ENCODE measurements at places on chromosomes 1 and 21. TPM values are rescaled to one million over a fixed set of nuclear protein-coding genes. Genes with fewer than 3 reads are reported as not detected.

The TIE1 gene
- not detected for polyA plus RNA-seq

The RBM11 gene
- 8.9 TPM for polyA plus RNA-seq

The VCAM1 gene
- polyA plus RNA-seq, result not detected

The POMGNT1 gene
- polyA plus RNA-seq, result 34.6 TPM

DNA sequence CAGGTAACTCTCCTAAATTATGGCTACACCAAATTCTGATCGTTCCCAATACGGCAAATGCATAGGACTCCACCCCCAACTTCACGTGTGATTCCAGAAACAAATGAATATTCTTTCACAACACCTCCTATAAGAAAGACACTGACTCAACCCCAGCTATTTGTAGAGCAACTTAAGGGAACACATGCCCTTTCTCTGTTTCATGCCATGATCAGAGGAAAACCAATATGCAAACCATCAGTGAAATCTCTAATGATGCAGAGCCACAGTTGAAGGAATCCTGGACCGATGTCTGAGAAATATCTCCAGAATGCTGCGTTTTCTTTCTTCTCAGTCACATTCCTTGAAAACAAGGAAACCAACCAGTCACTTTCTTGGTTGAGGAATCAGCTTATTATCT, 164.2 kb upstream of the PTBP2 start:
- no peak overlapping the region for H3K27ac ChIP-seq
- H3K4me3 ChIP-seq, result no peak overlapping the region
- no peak for DNase-seq
- H3K27me3 ChIP-seq, result no peaks in the 10 kb centered on the region

- no peak overlapping the region for H3K4me3 ChIP-seq
- DNase-seq, result no peak
- H3K27me3 ChIP-seq, result no peaks in the 10 kb centered on the region
- no peaks in the 10 kb centered on the region for H3K4me1 ChIP-seq
Measured at GRCh38 chr1:174656409-174657059, 208.8 kb downstream of the GPR52 start.

- H3K4me3 ChIP-seq, result no peak overlapping the region
- no peaks in the 10 kb centered on the region for H3K27me3 ChIP-seq
- H3K36me3 ChIP-seq, result no peaks in the 10 kb centered on the region
- H3K27ac ChIP-seq, result no peak overlapping the region
Measured at GRCh38 chr1:214445831-214446614, 105.4 kb downstream of the PTPN14 start.

GRCh38 chr1:231139125-231139649, 22.7 kb upstream of the TRIM67 start:
- no peaks in the 10 kb centered on the region for H3K4me1 ChIP-seq
- no peaks in the 10 kb centered on the region for H3K36me3 ChIP-seq
- H3K27ac ChIP-seq, result no peak overlapping the region
- H3K27me3 ChIP-seq, result peaks cover 2% of the 10 kb centered on the region
- H3K4me3 ChIP-seq, result no peak overlapping the region
- DNase-seq, result no peak

DNA sequence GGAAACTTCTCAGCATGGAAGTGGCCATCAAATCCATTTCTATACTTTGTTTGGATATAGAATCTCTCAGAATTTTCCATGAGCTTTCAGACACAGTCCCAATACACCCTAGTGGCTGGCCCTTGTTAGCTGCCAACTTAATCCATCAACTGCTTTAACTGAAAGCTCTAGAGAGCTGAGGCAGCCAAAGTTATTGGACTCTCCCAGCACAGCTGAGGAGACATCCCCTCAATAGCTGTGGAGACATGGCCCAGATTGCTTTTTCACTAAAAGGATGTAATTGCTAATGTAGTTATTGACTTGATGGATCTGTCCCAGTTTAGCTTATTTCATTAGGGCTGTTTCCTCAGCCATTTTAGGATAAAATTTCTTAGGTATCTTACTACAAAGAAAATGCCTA, 94.8 kb upstream of the PRMT6 start:
- H3K4me3 ChIP-seq, result no peak overlapping the region
- no peak for DNase-seq

DNA sequence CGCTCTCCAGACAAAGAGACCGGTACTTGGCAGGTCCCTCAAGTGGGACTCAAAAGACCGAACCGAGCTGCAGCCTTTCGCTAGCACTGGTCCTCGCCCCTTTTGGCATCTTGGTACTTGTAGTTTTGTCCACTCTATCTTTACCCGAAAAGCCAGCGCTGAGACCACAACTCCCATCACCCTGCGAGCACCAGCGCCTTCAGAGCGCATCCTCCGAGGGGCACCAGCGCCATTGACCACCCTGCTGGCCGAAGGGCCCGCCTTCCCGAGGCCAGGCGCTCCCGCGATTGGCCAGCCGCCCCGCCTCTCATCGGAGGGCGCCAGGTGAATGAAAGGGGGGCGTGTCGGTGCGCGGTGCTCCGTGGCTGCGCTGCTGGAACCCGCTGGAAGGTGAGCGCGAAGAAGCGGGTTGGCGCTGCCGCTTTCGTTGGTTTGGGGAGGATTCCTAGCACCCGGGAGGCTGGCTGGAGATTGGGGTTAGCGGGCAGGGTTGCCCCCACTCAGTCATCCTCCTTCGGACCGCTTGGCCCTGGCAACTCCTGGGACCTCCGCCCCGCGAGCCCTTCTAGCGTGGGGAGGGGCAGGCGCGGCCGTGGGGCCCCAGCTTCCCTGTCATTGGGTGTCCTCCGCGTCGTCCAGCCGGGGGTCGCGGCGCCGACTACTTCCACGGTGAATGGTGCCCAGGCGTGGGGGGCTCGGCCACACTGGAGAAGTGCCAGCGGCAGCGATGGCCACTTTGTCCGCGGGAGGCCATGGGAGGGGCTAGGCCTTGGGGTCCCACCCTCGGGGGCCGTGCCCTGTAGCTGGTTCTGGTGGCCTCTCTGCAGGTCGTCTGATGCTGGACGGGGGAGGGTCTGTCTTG, at the start of gene ZBTB8B:
Gene ZBTB8B (plus strand): TSS at position 357 of the 862 bp plus-strand sequence. CDS start 5,553 bp downstream, outside the sequence.
- peak within 1 kb of the TSS; percentile 26 for H3K4me3 ChIP-seq
- peaks cover 8% of the 10 kb centered on the region for H3K4me1 ChIP-seq
- H3K27ac ChIP-seq, result no peak within 1 kb of the TSS
- no peaks in the 10 kb centered on the region for H3K36me3 ChIP-seq

GRCh38 chr1:181327796-181328195, 155.5 kb upstream of the CACNA1E start:
- no peaks in the 10 kb centered on the region for H3K27me3 ChIP-seq
- no peak for DNase-seq
- no peaks in the 10 kb centered on the region for H3K4me1 ChIP-seq
- H3K36me3 ChIP-seq, result no peaks in the 10 kb centered on the region
- H3K27ac ChIP-seq, result no peak overlapping the region
- no peak overlapping the region for H3K4me3 ChIP-seq

DNA sequence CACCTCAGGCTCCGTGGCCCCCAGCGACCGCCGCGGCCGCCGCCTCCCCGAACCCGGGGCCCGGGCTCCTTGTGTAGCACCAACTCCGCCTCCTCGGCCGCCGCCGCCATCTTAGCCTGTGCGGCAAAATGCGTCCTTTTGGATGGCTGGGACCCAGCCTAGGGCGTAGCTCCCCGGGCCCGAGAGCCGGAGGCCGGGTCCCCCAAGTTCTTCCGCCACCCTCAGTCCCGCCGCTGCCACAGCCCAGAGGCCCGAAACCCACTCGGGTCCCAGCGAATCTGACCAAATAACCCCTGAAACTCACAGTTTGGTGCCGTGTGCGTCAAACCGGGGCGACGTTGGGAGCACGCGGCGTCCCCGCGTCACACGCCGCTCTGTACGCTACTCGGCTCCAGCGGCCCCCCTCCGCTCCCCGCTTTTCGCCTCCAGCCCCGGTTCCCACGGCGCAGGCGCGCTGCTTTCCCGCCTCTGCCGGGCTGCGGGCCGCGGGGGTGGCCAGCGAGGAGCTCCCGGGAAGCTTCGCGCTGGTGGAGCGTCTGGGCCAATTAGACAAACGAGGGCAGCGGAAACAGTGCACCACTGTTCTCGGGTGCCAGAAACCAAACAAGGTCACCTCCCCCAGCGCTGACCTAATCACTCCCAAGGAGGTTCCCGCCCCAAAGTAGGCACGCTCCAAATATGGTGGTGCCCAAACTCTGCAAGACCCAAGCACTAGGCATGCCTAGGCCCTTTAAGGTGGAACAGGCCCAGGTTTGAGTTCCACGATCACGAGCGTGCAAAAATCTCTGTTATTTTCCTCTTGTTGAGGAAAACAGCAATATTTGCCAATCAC, at the start of gene ZNF644:
Gene ZNF644 (minus strand): TSS at position 350 of the 832 bp plus-strand sequence. CDS start 39,682 bp downstream, outside the sequence.
- peak within 1 kb of the TSS; percentile 62 for H3K4me3 ChIP-seq
- peak; percentile 81 for DNase-seq
- H3K4me1 ChIP-seq, result peaks cover 37% of the 10 kb centered on the region

DNA sequence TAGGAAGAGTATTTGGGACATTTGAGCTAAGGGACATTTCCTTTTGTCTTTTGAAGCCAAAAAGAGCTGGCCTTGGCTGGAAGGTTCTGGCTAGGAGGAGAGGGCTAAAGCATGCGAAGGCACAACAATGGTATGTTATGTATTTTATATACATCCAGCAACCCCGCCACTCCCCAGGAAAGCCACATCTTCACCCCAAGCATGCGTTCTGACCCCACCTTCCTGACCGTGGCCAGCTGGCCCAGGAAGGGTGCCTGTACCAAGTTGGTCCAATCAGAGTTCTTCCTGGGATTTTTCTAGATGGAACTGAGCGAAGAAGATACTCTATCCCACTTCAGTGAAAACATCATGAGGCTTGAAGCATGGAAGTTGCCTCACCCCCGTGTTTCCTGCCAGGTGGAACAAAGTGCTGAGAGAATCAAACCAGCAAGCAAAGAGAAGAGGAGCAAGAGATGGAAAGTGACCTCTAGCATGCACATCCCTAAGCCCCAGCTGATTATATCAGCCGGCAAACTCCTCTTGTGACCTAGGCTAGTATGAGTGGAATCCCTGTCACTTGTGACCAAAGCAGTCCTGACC, 82.7 kb downstream of the BCAR3 start:
- DNase-seq, result no peak
- H3K4me3 ChIP-seq, result no peak overlapping the region
- no peak overlapping the region for H3K27ac ChIP-seq
- no peaks in the 10 kb centered on the region for H3K36me3 ChIP-seq
